Fibroblast of skin of abdomen (primary cell): ENCODE measurements at places on chromosomes 3 and 15.

- DNase-seq, result no peak
Measured at GRCh38 chr3:17078926-17079465, 194.2 kb downstream of the PLCL2 start.

GRCh38 chr3:3110299-3110630 lies at the start of gene IL5RA:
TSS of gene IL5RA (minus strand) at chr3:3110374. CDS start at chr3:3104984, 5,390 bp downstream.
- no peak for DNase-seq

- DNase-seq, result no peak
Measured at GRCh38 chr3:37625051-37625450, 236.6 kb upstream of the CTDSPL start.

- no peak for DNase-seq
Measured at GRCh38 chr3:99524559-99524958, 113.8 kb upstream of the COL8A1 start.

DNA sequence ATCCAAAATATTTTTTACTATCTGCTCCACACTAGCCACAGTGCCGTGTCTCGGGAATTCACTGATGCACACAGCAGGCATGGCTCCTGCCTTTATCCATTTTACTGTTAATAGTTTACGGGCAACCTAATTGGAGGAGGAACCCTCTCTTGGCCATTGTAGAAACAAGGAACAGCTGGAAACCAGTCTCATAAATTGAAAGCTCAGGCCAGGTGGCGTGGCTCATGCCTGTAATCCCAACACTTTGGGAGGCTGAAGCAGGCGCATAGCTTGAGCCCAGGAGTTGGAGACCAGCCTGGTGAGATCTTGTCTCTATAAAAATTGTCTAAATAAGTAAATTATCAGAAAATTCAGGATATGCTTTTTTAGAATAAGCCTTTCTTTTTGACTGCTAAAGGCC lies 39.0 kb downstream of the IL5RA start:
- no peak for DNase-seq

DNA sequence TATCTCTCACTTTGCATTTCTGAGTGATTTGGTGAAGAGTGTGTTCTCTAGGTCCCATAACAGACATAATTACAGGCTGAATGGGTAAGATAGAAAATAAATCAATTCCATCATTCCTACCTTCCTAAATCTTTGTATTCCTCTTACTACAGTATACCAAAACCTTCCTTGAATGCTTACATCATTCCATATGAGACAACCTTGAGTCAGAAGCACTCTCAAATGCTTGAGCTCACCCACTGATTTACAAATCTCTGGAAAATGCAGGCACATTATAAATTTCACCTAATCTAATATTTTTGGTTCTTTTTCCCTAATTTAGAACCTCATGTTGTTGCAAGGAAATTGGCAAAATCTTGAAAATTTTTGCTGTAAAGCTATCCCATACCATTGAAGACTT lies 239.1 kb downstream of the CBLB start:
- DNase-seq, result peak; percentile 32
